Activated CD8-positive, alpha-beta memory T cell treated with anti-CD3 and anti-CD28 coated beads, Interleukin-2, amount 10 ng/mL, durations not matched to agents 7 days and 5 days (primary cell): ENCODE measurements at places on chromosomes 3 and 15.

GRCh38 chr3:157073810-157074209, 86.1 kb downstream of the CCNL1 start:
- peak; percentile 26 for DNase-seq

GRCh38 chr15:58545307-58546065, 113.7 kb downstream of the LIPC start:
- peak; percentile 89 for DNase-seq

- DNase-seq = peak; percentile 42
Observed at GRCh38 chr15:30953731-30954378, 37.6 kb downstream of the MTMR10 start.

DNA sequence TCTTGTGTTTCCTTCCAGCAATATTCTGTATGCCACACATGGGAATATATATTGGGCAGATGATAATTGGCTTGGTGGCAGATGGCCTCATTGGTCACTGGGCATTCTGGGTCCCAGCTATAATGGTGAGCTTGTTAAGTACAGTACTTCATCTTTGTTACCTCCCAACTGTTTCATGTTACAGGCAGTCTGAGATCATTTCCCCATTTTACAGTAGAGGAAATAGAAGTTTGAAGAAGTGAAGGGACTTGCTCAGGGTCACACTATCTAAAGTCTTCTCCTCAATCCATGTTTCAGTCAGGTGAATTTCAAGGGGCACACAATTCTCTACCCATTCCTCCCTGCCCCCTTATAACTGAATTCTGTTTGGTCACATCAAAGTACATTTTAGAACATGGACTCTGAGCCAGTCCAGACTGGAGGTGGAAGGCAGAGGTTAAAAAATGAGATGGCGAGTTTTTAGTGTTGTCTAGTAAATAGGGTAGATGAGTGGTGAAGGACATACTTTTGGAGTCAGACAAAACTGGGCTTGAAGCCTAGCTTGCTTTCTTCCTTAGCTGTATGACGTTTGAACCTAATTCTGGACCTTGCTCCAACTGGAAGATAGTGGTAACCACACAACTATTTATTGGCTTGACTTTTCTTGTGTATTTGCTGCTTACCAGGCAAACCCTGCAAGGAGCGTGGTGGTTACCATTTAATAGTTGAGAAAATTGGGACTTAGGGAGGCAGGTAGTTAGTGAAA, 2.5 kb downstream of the EEFSEC start:
- no peak for DNase-seq

DNA sequence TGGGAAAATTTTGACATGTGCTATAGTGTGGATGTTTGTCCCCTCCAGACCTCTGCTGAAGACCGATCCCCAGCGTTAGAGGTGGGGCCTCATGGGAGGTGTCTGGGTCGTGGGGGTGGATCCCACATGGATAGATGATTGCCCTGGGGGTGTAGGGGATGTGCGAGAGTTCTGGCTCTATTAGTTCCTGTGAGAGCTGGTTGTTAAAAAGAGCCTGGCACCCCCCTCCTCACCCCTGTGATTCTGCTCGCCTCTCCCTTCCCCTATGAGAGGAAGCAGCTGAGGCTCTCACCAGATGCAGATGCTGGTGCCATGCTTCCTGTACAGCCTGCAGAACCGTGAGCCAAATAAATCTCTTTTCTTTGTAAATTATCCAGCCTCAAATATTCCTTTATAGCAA, 67.4 kb downstream of the ATP10A start:
- DNase-seq = no peak

DNA sequence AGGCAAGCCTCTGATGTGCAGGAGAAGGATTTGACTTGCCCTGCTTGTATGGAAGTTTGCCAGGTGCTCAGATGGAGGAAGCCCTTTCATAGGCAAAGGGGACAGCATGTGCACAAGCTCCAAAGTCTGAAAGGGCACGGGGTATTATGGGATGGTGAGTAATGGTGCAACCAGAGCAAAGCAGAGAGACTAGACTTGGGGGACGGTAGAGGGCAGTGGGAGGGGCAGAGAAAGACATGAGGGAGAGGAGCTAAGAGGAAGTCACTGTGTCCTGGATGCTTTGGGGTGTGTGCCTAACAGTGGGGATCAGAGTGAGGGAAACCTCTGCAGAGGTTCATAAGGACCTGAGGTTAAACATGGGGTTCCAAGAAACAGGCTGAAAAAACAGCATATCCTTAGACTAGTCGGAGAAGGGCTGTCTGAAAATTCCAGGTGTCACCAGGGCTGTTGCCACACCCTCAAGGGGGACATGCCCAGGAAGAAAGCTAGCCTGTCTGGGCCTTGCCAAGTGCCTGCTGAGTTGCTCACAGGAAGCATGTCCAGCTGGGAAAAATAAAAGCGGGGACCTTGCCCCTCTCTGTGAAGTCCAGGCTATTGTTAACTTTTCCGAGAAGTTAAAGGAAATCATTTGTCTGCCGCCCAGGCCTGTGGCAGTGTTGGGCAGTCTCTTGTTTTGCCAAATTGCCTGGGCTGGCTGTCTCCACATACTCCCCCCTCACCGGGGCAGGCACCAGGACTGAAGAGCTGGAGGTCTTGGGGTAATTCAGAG, 47.1 kb downstream of the HRH1 start:
- no peak for DNase-seq

DNA sequence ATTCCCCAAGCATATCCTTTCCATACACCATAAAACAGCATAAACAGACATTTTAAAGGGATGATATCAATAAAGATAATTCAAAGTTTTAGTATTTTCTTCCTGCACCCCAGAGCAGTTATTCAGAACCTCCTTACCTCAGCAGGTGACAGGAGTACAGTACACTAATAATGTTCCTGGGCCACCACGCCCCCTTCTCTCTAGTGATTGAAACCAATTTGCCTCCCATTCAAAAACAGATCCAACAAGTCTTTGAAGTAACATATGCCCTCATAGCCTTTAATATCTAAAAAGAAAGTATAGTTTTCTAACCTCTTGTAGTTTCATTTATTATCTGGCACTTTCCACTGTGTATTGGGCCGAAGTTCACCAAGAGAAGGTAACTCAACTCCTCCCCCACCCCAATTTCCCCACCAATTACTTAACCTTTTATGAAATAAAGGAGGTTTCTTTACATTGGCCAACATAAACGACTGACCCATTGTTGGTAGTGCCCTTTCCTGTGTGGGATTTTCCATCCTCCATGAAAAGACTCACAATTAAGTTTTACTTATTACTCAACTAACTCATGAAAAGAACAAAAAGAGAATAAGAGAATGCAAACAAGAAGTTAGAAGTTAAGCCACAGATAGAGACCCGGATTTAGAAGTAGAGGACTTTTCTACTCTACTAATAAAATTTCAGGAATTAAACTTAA, 5.0 kb upstream of the ATP8B4 start:
- DNase-seq = no peak

GRCh38 chr3:9861201-9861600, 17.4 kb upstream of the RPUSD3 start:
- no peak for DNase-seq

DNA sequence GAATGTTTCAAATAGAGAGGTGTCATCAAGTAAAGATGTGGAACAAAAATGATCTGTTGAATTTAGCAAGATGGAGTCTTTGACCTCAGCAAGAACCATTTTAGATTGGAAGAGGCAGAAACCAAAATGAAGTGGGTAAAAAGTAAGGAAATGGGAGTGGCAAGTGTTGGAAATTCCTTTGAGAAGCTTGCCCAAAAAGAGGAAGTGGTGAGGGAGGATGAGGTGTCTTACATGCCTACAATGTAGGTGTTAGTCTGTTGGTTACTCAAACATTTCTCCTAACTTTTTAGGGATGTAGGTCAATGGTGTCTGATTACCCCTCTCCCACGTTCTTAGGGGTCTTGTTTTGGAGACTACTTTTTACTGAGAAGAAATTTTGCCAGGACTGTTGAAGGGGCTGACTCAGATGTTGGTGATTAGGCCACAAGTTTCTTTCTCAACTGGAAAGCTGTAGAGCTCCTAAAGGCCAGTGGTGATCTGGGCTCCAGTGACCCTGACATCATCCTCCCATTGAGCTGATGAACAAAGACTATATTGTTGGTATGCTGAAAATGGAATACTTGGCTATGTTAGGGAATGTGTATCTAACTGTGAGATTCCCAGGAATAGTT, 5.1 kb downstream of the PPP2R3A start:
- DNase-seq = no peak

DNA sequence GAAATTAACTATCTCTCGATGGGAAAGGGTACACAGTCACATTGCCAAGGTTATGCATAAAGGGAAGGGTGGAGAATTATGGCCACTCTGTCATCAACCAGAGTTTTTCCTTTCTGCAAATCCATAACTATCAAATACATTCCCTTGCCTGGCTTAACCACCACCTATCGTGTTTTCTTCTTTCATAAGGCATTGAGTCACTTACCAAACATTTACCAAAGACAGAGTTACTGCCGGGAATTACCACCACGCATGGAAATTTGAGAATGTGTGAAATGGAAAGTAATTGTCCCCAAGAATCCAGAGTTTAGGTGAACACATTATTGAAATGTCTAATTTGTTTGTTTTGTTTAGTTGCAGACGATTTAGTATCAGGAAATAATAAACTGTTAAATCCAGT, 134.3 kb upstream of the LRRN1 start:
- no peak for DNase-seq

DNA sequence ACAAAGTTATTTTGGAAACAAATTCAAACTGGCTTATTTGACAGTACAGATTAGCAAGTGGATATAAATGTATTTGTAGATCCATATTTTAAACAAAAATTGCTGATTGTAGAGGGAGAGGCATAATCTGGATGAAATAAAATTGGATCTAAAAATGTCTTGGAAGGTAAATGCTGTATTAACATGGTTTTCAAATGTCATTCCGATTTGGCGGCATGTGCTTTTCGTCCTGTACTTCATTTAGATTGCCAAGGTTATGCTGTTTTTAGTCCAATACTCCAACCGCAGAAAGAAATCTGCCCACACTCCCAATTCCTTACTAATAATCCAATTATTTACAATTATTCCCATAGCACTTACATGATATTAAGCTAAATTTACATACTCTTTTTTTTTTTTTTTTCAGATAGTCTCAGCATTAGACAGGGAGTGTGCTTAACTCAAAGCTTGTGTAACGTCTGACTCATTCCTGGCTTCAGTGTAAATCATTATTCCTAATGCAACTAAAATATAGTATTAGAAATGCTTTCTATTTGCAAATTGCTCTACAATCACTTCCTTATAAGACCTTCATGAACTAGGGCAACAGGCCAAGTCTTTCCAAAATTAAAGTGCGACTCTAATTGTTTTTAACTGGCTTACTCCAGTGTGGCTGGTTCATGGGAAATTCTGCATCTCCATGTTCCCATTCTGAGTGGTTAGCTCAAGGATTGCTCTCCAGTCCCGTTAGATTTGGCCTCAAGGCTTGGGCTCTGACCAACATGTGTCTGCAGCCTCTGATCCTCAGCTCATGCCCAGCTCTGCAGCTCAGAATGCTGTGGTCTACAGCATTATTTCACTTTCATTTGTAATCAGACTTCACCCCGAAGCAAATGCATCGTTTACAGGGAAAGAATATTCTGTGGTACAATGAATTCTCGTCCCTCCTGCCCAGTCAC, 103.9 kb downstream of the FBN1 start:
- DNase-seq = no peak

DNA sequence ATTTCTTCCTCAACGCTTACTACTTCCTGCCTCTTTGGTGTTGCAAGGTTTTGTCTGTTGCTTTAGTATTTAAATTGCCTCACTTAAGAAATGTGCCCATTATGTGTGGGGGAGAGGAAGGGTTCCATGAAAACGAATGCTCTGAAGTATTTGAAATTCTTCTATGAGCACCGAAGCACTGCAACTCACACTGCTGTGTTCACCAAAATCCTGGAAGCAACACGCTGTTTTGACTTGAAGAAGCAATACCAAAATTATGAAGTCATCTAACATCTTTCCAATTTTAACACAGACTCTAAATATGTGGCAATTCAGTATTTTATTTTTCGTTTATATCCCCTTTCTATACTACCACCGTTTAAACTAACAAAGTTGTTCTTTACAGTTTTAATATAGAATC, 101.5 kb downstream of the RBMS3 start:
- no peak for DNase-seq

GRCh38 chr3:13513051-13513912, 33.2 kb downstream of the HDAC11 start:
- no peak for DNase-seq

- no peak for DNase-seq
Observed at GRCh38 chr15:40721701-40722100, 26.7 kb downstream of the RAD51 start.

DNA sequence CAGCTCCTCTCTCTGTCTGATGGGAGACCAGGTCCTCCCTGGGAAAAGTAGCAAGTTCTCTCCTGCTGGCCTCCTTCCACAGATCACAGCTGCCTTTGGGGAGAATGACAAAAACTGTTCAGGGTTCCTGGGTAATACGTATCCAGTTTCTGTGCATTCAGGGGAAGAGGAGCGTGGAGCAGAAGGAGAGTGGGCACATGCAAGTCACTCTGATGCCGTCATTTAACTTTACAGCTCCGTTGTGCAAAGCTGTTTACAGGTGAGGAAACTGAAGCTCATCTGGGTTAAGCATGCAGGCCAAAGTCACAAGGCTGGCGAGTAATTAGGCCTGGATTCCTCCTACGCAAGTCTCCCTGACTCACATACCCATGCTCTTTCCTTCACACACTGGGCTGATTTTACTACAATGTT, 7.5 kb upstream of the TM4SF1 start:
- DNase-seq = no peak

GRCh38 chr3:138829097-138829496, 5.6 kb downstream of the PIK3CB start:
- DNase-seq = no peak

DNA sequence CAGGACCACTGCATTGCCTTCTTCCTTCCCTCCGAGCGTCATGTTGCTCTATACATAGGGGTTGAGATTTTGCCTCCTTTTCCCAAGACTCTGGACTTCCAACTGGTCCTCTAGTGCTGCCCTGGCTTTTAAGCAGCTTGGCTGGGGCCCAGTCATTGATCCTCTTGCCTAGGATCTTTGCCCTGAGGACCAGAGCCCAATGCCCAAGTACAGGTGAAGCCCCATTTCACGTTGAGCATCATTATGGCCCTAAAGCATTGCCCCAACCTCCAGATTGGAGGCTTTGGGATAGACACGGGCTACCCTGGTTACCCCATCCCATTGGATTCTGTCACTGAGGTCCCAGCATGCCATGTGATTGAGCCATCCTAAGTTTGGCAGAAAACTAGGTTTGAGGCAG, 47.7 kb downstream of the CYP19A1 start:
- no peak for DNase-seq
